Dorsolateral prefrontal cortex (tissue), 122 donors: ENCODE measurements at places on chromosomes 6 and 20. TPM values are rescaled to one million over a fixed set of nuclear protein-coding genes. Genes with fewer than 3 reads are reported as not detected.

The CLVS2 gene
- 69.3 TPM for total RNA-seq

The MYCT1 gene
- 3.3 TPM for total RNA-seq

The HS3ST5 gene
- total RNA-seq: 8.3 TPM

The EFCAB8 gene
- total RNA-seq: 0.57 TPM

The CST5 gene
- total RNA-seq: not detected

The DNAH8 gene
- 0.22 TPM for total RNA-seq

The SERPINB6 gene
- total RNA-seq: 62.0 TPM

The RIPPLY2 gene
- 12.9 TPM for total RNA-seq

The SERPINB1 gene
- total RNA-seq: 27.2 TPM

The MEI4 gene
- total RNA-seq: not detected

The ZDHHC14 gene
- total RNA-seq: 50.2 TPM

The NFATC2 gene
- total RNA-seq: 4.6 TPM

The ADGB gene
- 0.40 TPM for total RNA-seq

The IYD gene
- not detected for total RNA-seq

The MUC21 gene
- total RNA-seq: not detected

The OPRM1 gene
- 24.9 TPM for total RNA-seq

The PREP gene
- 51.0 TPM for total RNA-seq

The RAET1L gene
- not detected for total RNA-seq

The CGA gene
- not detected for total RNA-seq

The F13A1 gene
- total RNA-seq: 13.4 TPM
